ENCODE measurements at places on chromosomes 5 and 9.

GRCh38 chr5:67190861-67191260 is 5.7 kb downstream of the CD180 start:
- peak; percentile 23 for DNase-seq

- peak; percentile 40 for DNase-seq
Measured at GRCh38 chr5:79512471-79513307, 1.2 kb downstream of the HOMER1 start.

DNA sequence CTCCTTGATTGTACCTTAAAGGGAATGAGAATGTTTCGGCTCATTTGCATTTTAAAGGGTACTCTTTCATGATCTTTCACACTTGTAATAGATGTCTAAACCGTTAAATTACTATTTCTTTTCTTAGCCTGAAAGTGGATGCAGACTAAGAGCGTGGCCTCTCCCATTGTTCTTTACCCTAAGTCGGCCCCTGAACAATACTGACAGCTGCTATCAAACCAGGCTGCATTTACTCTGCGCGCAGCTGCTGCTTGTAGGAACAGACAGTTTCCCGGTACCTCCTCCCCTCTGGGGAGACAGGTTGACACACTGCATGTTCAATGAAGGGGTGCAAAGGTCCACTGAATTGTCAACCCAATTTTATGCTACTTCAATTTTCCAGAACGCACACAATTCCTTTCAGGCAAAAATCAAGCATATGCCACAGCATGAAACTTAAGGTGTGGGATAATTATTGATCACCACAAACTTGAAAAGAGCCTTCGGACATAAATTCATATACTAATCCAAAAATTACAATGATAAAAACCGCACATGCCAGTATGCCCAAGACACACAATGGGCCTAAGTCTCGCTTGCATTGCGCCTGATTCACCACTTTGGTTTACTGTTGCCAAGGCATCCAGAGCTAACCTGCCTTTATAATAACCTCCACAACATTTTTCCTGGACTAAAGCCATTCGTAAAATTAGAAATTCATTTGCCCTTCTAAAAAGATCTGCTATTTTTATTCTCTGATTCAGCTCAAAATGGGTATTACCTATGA is 39.7 kb downstream of the TLE1 start:
- DNase-seq = no peak

GRCh38 chr5:73417303-73418034 is 31.1 kb downstream of the FOXD1 start:
- peak; percentile 47 for DNase-seq

DNA sequence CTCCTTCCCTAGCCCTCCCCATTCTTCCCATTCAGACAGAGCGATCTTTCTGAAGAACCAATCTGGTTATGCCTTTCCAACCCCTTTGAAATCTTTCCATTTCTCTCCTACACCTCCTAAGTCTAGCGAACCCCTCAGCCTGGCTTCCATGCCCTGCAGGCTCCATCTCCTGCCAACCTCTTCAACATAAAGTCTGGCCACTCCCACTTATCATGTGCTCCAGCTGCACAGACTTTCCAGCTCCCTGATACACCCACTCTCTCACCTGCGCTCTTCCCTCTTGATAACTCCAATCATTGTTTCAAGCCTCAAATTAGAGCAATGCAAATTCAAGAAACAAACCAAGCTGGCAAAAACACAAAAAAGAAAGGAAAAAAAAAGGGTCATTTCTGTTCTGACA is 3.8 kb upstream of the ORM1 start:
- DNase-seq = no peak

DNA sequence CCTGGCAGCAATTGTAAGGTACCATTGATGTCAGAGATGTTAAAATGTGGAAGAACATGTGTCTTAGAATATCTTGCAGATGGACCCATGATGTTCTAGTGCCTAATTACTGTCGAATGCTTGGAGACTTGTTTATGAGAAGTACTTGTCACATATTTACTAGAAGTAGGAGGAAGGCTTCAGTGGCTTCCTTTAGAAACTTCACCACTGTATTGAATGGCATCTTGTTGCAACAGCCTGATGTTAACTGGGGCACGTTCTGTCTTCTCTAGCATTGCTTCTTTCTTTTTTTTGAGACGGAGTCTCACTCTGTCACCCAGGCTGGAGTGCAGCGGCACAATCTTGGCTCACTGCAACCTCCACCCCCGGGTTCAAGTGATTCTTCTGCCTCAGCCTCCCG is 16.5 kb downstream of the UGCG start:
- DNase-seq = no peak

- no peak for DNase-seq
Measured at GRCh38 chr5:180832638-180833068, 28.4 kb downstream of the ZFP62 start.

DNA sequence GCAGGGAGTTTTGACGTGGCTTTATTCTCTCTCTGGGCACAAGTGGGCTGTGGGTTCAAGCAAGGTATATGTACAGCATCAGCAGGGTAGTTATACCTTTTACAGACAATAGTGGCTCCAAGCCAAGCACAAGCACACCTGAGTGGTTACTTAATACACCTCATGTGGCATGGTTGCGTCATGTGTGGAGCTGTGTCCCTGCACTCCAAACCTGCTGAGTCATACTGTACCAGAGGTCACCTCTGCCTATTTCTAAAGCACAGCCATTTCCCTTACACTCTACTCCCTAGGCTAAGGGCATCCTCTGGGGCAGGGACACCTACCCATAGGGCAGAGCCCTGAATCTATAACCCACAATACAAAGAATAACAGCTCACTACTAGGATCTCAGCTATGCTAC is 147.3 kb downstream of the OSTF1 start:
- DNase-seq = no peak

GRCh38 chr5:126044111-126044668 is 379.0 kb upstream of the GRAMD2B start:
- peak; percentile 25 for DNase-seq

- no peak for DNase-seq
Measured at GRCh38 chr9:13899924-13900323, 414.0 kb downstream of the NFIB start.

DNA sequence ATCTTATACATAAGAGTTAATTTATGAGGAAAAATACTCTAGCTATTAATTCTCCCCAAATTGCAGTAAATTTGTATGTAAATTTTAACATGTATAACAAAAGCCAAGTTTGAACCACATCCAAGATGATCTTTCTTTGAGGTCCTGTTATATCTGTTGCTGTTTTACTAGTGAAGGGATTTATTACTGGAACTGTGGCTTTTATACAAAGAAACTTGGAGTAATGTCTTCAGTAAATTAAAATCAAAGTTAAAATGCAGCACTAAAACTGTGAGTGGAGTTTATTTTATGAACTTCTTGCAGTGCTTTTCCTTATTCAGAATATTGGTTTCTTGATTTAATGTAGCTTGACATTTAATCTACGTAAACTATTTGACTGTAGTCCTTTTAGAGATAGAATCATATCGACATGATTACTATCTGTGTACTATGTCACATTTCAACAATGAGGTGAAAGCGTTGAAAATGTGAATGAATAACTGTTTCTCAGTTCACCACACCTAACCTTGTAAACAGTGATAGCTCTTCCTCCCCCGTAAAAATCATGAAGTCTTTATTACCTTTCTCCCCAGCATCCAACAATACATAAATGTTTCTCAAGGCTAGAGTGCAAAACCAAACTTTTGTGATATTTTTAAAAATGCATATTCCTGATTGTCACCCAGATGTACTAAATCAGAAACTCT is 53.2 kb upstream of the ISOC1 start:
- no peak for DNase-seq
